ENCODE measurements at places on chromosomes 16 and 17. TPM values are rescaled to one million over a fixed set of nuclear protein-coding genes. Genes with fewer than 3 reads are reported as not detected.

GRCh38 chr16:85681255-85681654, 7.5 kb downstream of the GINS2 start:
- no peak for DNase-seq

DNA sequence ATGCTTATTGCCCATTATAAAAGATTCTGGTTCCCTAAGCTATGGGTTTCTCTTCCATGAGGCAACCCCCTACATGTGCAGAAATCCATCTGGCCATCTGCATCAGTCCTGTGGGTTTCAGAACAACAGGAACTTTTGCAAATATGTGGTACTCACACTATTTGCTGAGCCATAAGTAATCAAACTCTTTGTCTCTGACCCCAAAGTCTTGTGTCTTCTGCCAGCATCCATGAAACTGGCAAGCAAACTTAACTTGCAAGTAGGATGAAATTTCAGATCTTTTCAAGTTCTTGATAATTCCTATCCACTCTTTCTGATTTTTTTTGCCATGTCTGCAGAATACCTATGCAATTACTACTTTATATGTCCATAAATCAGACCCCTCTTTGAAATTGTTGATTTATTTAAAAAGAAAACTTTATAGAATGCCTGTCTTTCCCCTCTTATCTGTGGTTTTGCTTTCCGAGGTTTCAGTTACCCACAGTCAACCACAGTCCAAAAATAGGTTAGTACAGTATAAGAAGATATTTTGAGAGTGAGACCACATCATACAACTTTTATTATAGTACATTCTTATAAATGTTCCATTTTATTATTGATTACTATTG, 158.4 kb upstream of the IRX3 start:
- no peak for DNase-seq

DNA sequence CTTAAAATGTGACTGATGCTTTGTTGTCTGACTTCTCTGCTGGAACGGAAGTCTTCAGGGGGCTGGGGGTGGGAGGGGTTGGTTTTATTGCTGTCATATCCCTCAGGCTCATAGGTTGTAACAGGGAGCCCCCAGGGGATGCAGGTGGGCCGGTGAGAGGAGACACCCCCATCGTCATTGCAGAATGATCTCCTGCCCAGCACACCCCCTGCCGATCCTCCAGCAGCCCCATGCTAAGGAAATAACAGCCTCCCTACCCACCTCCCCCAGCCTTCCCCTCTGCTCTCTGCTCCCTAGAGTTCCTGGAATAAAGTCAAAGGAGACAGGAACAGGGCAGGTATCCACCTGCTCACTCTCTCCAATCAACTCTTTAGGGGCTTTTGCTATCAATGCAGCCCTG, 270.1 kb upstream of the TNRC6C start:
- DNase-seq, result no peak

GRCh38 chr17:62627904-62628633, 599 bp downstream of the MRC2 start:
- peak; percentile 60 for DNase-seq

The CACNG1 gene
- polyA plus RNA-seq, result not detected

- peak; percentile 35 for DNase-seq
These were observed 834 bp downstream of the FLYWCH1 start for GRCh38 chr16:2912330-2913199.

The PLK1 gene
- 24.8 TPM for polyA plus RNA-seq

- DNase-seq, result no peak
These were observed 748 bp downstream of the SMTNL2 start for GRCh38 chr17:4584917-4585637.

The CRISPLD2 gene
- polyA plus RNA-seq, result 6.5 TPM

DNA sequence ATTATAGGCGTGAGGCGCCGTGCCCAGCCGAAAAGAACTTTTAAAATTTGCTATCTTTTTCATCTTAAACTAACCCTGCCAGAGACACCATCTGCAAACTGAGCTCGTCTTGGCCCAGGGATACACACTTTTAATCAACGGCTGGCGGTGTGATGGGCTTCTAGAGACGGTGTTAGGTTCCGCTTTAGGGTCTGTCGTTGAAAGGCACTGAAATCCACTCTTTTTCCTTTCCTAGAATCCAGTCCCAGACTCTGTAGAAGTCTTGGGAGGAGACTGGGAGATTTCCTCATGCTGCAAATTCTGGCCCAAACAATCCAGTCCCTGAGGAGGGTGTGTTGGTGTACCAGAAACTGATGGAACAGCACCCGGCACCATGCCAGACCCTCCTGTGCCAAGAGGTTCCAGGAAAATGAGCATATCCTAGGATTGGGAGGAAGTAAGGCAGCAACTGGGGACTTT, 52.0 kb upstream of the TEX2 start:
- DNase-seq, result no peak

The PRR35 gene
- polyA plus RNA-seq, result 10.5 TPM

The ANKS4B gene
- 5.8 TPM for polyA plus RNA-seq

DNA sequence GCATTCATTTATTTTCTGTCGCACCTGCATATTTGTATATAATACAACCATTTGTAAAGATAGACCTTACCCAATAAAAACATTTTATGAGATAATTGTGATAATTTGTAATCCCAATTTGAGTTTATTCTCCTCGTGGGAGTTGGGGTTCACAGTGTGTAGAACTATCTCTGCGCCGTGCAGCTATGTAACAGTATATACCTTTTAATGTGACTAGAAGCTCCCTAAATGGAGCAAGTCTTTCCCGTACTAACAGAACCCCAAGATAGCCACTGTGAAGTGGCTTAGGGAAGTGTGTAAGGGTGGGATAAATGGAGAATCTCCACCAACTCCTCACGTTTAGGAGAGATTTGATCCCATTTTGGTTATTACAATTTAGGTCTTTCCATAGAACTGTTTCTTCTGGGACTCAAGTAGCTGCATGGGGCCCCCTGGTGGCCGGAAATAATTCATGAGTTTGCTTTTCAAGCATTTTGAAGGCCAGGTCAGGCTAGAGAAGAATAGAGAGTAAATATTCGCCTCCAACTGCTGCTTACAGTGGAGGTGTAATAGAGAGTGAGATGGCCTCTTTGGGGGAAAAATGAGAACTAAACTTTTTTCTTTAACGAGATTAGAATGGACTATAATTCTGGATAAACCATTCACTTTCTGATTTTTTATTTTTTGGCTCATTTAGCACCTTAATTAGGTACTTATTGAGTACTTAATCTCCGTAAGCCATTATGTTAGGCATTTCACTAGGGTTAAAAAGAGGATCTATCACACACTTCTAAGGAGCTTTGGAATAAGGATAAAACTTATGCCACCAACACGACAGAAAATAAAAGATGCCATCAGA, 4.5 kb downstream of the TMEM100 start:
- peak; percentile 80 for DNase-seq

DNA sequence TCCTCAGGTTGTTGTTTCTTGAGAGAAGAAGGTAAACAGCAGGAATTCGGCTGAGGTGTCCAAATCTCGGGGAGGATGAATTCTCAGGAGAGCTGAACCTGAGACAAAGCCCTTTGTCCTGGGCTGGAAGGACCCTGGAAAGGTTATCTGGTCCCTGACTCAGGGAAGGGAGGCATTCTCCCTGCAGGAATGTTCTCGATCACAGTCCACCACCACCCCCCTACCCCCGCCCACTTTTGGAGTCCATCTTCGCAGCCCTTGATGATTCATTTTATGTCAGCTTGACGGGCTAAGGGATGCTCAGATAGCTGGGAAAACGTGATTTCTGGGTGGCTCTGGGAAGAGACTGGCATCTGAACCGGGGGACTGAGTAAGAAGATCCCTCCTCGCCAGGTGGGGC, 1.4 kb upstream of the CEP295NL start:
- DNase-seq, result no peak

The CHST6 gene
- polyA plus RNA-seq, result 0.76 TPM

DNA sequence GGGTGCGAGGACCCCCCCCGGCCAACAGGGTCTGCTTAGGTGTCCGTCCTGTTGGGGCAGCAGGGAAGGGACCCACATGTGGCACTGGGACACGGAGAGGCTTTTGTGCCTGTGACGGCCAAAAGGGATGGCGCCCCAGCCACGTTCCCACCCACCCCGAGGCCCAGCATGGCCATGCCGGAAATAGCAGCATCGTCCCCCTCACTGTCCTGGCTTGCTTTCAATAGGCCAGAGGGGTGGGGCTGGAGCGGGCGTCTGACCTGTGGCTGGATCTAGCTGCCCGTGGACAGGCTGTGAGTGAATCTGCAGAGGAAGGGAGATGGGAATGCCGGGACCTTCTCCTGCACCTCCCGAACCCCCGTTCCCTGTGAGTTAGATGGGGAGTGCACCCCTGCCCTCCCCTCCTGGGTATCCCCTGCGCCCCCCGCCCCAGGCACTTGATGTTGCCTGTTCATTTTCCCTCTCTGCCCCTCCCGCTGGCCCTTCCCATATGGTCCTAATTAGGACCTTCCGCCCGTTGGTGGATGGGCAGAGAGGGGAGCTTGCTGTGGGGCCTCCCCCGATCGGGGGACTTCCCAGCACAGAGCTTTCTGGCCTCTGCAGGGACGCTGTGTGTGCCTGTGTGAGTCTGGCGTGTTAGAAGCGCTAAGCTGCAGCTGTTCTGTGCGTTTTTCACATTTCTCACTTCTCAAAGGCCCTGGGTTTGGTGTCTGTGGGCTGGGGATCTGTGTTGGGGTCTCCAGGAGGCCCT, 292.8 kb downstream of the SEC14L1 start:
- no peak for DNase-seq

GRCh38 chr17:80408872-80409271, 6.1 kb upstream of the ENDOV start:
- no peak for DNase-seq

DNA sequence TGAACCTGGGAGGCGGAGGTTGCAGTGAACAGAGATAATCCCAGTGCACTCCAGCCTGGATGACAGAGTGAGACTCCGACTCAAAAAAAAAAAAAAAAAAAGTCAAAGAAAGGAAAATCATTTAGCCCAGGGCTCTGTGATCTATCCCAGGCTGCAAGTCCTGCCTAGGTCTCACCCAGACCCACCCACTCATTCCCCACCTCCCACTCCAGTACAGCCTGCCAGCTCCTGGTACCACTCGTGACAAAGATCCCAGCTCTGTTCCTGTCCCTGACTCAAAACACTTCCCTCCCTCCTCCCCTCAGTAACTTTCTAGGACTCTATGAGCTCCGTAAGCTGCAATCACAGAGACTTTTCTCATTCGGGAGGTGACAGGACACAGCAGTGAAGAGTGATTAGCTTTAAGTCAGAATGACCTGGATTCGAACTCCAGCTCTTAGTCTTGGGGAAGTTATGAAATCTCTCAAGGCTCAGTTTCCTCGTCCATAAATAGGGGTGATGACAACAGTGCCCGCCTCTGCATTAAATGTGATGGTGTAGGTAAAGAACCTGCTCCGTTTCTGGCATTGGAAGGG, 28.0 kb upstream of the MRPS23 start:
- DNase-seq, result no peak

GRCh38 chr17:2713881-2714280, 2.3 kb upstream of the CLUH start:
- no peak for DNase-seq

DNA sequence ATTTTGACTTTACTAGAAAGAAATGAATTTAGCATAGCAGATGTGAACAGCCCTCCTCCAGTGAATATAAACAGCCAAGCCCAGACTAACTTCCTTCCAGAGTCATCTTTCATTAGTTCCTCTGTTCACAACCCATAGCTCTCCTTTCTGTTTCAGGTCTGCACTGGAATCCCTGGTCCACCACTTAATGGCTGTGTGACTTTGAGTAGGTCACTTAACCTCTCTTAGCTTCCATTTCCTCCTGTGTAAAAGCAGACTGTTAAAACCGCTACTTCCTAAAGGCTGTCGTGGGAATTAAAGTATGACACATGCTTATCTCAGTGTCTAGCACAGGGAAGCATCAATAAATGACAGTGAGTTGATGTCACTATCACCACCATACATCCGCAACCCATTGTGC, 7.5 kb downstream of the SLC6A4 start:
- no peak for DNase-seq

DNA sequence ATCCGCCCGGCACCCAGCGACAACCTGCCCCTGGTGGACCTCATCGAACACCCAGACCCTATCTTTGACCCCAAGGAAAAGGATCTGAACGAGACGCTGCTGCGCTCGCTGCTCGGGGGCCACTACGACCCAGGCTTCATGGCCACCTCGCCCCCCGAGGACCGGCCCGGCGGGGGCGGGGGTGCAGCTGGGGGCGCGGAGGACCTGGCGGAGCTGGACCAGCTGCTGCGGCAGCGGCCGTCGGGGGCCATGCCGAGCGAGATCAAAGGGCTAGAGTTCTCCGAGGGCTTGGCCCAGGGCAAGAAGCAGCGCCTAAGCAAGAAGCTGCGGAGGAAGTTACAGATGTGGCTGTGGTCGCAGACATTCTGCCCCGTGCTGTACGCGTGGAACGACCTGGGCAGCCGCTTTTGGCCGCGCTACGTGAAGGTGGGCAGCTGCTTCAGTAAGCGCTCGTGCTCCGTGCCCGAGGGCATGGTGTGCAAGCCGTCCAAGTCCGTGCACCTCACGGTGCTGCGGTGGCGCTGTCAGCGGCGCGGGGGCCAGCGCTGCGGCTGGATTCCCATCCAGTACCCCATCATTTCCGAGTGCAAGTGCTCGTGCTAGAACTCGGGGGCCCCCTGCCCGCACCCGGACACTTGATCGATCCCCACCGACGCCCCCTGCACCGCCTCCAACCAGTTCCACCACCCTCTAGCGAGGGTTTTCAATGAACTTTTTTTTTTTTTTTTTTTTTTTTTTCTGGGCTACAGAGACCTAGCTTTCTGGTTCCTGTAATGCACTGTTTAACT, 1.0 kb downstream of the NOG start:
- no peak for DNase-seq

DNA sequence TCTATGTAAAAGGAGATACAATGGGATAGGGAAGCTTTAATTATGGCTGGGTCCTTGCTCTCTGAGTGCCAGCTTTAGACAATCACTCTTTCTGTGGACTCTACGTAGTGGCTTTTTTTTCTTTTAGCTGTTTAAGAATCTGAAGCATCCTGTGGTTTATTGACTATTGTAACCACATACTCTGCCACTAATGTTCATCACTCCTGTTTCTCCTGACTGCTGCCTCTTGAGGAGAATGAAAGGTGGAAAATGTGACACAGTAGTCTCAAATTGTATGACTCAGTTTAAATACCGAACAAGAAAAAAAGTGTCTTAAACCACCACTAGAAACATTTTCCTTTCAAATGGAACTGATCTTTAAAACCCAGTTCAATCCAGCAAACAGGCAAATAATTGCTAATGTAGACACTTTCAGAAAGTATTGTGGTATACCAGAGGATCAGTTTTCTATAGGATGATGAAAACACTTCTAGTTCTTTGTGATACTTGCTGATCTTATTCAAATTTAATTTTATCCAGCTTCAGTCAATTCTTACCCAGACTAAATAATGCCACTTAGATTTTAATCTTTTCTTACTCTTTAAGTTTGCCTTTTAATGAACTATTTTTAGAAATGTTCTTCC, 302.7 kb upstream of the PMFBP1 start:
- no peak for DNase-seq

- DNase-seq, result no peak
These were observed 7.4 kb downstream of the HS3ST3A1 start for GRCh38 chr17:13594310-13594709.

DNA sequence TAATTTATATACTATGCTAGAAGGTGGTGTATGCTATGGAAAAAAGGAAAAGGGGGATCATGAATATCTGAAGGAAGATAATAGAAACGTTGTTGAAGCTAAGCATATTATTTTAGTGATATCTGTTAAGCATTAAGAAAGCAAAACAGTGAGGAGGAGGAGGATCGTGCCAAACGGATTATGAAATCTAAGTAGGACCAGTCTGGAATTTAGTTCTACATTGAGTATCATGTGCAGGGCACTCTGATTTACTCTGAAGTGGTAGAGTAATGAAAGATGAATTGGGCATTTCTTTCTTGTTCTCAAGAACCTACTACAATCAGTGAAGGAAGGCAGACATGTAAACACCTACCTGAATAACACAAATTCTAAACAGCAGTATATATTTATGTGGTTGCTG, 195.3 kb downstream of the CYB561 start:
- DNase-seq, result no peak

- DNase-seq, result no peak
These were observed 12.4 kb downstream of the SGCA start for GRCh38 chr17:50177983-50178834.
